ENCODE measurements at places on chromosomes 11 and 22.

- no peak for DNase-seq
These were observed 19.0 kb upstream of the OR9Q1 start for GRCh38 chr11:58004664-58005063.

DNA sequence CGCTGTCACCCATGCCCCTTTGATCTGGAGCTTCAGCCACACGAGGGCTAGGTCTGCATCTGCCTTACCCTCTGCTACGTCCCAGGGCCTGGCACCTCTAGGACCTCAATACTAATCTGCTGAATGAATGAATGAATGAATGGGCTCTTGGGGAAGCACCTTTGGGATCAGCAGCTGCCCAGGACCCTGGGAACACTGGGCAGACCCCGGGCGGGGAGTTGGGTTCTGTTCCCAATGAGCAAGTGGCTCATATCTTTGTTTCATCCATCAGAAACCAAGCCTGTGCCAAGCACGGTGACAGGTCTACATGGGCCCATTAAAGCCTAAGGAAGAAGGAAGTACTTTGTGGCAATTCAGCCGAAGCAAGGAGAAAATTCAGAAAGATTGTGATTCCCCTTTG, 41.5 kb upstream of the SHISAL1 start:
- DNase-seq, result no peak

DNA sequence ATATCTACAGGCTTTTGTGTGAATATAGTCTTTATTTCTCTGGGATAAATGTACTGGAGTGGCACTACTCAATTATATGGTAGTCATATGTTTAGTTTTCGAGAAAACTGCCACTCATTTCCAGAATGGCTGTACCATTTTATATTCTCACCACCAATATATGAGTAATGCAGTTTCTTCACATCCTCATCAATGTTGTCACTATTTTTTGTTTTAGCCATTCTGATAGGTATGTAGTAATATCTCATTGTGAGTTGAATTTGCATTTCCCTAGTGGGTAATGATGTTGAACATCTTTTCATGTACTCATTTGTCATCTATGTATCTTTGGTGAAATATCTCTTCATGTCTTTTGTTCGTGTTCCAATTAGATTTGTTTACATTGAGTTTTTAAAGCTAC, 18.0 kb downstream of the ACRV1 start:
- no peak for DNase-seq

GRCh38 chr11:986270-986951, 50.1 kb downstream of the MUC6 start:
- DNase-seq, result peak; percentile 77

- DNase-seq, result no peak
These were observed 11.6 kb upstream of the ALKBH3 start for GRCh38 chr11:43868852-43869567.

GRCh38 chr11:57547854-57548377, 10.5 kb downstream of the SMTNL1 start:
- no peak for DNase-seq

- peak; percentile 14 for DNase-seq
These were observed 60.0 kb upstream of the SORL1-AS1 start for GRCh38 chr11:121512468-121513465.

- no peak for DNase-seq
These were observed 3.6 kb downstream of the MLC1 start for GRCh38 chr22:50081426-50082196.
